ENCODE measurements at places on chromosomes 11 and 22.

GRCh38 chr11:121281698-121282097 is 10.9 kb upstream of the SC5D start:
- no peak for DNase-seq

- DNase-seq = peak; percentile 27
Measured at GRCh38 chr11:3073029-3073435, 15.8 kb upstream of the CARS1 start.

DNA sequence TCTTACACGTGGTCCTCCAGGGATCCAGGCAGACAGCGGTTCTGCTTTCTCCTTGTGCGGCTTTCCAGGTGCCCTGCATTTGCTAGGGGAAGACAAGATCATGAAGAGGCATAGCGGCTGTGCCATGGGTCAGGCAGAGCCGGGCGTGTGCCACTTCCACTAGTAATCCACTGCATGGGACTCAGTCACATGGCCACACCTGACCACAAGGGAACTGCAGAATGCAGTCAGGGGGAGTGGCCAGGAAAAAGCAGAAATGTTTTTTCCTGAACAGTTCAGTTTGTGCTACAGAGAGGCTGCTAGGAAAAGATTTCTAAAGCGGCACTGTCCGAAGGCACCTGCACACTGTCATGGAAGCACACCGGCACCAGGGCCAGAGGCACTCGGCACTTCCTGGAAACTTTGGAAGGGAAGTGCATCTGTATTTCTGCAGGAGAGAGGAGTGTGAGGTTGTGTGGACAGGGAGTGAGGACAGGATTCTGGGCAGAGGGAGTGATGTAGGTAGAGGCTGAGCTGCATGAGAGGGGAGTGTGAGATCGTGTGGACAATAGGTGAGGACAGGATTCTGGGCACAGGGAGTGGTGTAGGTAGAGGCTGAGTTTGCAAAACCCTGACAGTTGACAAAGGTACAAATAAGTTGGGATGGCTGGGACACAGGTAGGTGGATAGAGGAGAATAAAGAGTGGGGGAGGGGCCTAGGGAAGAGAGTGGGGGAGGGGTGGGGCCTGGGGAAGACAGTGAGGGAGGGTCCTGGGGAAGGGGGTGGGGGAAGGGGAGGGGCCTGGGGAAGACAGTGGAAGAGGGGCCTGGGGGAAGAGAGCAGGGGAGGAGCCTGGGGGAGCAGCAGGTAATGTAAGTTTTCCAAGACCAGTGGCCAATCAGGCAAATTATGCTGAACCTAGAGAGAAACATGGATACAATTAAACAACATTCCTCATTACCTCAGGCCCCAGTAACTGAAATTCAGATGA is 1436.3 kb downstream of the TBC1D22A start:
- DNase-seq = no peak

GRCh38 chr11:125345421-125346178 is 150.5 kb downstream of the FEZ1 start:
- DNase-seq = peak; percentile 96

GRCh38 chr22:46068181-46068592 is 82.1 kb upstream of the PPARA start:
- DNase-seq = no peak

DNA sequence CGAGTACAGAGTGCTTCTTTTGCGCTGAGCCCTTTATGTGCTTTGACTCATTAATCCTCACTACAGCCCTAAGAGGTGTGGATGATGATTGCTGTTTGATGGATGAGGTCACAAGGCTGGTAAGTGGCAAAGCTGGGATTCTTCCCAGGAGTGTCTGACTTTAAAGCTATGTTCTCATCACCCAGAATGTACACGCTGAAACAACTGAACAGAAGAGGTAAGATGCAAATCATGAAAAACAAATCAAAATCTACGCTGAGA is 37.7 kb upstream of the CREB3L1 start:
- no peak for DNase-seq

DNA sequence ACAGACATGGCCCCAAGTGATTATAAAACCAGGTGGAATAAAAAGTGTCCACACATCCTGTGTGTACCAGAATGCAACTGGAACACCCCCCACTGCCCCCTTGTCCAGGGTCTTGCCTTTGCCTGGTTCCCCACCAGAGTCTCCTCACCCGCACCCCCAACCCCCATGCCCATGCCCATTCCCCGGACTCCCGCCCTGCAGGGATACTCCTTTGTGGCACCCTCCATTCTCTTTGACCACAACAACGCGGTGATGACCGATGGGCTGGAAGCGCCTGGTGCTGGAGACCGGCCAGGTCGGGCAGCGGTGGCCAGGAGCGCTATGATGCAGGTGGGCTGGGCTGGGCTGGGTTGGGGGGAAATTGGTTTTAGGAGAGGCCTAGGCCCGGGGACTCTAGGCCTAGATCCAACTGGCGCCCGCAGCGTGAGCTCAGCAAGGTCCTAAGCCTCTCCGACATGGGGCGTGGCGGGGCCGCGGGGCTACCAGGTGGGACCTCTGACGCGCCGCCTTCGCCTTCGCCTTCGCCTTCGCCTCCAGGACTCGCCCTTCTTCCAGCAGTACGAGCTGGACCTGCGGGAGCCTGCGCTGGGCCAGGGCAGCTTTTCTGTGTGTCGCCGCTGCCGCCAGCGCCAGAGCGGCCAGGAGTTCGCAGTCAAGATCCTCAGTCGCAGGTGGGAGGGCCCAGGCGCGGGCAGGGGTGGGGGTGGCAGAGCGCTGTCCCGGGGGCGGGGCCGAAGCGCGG is 9.1 kb downstream of the RPS6KA4 start:
- DNase-seq = peak; percentile 44

- no peak for DNase-seq
Measured at GRCh38 chr11:88619656-88620385, 282.3 kb upstream of the CTSC start.

DNA sequence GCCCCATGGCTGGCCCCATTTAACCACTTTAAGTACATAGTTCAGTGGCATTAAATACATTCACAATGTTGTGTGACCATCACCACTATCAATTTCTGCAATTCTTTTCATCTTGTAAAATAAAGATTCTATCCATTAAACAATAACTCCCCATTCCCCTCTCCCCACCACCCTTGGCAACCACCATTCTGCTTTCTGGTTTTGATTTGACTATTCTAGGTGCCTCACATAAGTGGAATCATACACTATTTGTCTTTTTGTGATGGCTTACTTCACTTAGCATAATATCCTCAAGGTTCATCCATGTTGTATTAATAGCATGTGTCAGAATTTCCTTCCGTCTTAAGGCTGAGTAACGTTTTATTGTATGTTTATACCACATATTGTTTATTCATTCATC is 7.0 kb downstream of the MYO7A start:
- DNase-seq = no peak

DNA sequence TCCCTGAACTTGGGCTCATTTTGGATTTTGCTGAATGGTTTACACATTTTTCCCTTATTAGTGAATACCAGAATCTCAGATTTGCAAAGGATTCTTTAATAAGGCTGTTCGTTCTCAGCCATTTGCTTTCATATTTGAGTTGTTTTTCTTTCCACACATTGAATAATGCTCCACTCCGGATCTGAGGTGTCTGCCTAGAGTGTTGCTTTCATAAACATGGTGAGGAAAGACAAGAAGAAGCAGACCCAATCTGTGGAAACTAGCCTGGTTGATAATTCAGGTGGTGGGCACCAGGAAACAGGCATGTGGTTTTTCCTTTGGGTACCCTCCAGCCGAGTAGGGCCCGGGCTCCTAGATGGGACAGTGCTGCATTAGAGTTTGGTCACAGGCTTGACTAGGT is 35.0 kb downstream of the LDLRAD3 start:
- peak; percentile 25 for DNase-seq

- no peak for DNase-seq
Measured at GRCh38 chr22:49752598-49753091, 75.0 kb downstream of the BRD1 start.

DNA sequence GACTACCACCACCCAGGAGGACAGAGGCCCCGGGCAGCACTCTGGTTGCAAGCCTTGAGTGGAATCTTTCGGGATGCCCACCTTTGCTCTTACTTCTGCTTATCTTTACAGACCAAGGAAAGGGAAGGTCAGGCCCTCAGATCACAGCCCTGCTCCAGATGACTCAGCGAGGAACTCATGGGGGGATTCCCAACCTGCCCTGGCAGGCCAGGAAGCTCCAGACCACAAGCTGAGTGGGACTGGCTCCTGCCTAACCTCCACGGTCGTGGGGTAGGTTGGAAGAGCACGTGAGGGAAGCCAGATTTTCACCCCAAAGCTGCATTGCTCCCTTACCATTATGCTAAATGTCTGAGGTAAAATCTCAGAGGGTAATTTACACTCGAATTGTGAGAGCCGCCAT is 11.8 kb downstream of the TBC1D10A start:
- peak; percentile 23 for DNase-seq

Measured in osteoblast (primary cell).